ENCODE measurements at places on chromosomes 7 and 10. TPM values are rescaled to one million over a fixed set of nuclear protein-coding genes. Genes with fewer than 3 reads are reported as not detected.

DNA sequence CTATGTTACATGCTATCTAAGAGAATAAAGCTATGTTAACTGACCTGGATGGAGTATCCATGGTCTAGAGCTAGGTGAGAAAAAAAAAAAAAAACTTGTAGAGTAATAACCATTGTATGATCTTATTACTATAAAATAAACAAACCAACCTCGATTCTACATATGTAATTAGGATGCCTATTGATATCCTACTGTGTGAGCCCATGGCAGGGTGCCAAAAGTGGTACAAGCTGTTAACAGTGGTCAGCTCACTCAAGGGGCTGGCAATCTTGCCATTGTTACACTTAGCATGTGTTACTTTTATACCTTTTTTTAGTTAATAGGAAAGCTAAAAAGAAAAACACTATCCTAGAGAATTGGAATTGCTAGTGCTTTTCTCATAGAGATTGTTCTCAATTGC, 13.5 kb upstream of the IL6 start:
- DNase-seq = no peak

DNA sequence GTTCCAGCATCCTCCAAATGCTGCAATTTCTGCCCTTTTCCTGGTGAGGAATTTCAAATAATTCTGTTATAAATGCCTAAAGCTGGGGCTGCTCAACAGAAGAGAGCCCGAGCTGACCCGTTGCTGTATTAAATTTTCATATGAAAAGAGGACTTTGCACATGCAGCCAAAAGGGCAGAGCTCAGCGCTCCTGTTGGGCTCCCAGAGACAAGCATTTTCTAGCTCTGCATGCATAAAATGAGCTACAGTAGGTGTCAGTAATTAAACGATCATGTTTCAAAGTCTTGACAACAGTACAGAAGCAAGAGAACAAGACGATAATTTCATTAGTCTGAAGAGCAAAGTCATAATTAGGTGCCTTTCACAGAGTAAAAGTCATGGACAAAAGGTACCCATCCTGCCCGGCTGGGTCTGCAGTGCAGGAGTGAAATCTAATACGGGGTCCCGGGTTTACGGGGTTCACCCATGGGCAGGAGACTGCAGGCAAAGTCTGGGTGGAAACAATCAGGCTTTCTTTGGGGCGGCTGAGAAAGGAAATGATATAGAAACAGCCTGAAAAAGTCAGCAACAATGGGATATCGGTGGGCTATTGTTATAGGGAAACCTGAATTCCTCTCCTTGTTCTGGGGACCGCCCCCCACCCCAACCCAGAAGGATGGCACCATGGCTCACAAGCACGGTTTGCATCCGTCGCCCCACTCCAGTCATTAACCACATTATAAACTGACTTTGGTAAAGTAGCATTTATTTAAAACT, 66.0 kb downstream of the EBF3 start:
- no peak for DNase-seq

GRCh38 chr10:106504536-106504935, 660.0 kb downstream of the SORCS1 start:
- no peak for DNase-seq

DNA sequence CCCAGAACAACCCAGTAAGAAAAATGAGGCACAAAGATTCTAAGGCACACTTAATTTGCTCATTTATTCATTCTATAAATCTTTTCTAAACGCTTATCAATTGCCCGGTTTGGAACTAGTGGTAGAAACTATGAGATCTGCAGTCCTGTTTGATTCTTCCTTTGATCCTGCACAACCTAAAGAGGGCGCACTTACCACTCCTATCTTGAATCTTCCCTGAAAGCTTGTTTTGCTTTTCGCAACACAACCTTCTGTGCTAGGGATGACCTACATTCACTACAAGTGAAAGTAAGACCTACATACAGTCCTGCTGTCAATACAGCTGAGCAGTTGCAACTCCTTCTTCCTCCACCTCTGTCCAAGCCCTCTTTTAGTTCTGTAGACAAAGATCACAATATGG, 12.6 kb upstream of the ARL4A start:
- DNase-seq = no peak

- no peak for DNase-seq
Measured at GRCh38 chr10:130453721-130454542, 317.7 kb downstream of the GLRX3 start.

GRCh38 chr10:123781956-123782500, 109.6 kb downstream of the CPXM2 start:
- DNase-seq = no peak

- no peak for DNase-seq
Measured at GRCh38 chr7:82677493-82677892, 233.9 kb upstream of the CACNA2D1 start.

- no peak for DNase-seq
Measured at GRCh38 chr10:86970162-86970981, 2.1 kb downstream of the ADIRF start.

- no peak for DNase-seq
Measured at GRCh38 chr7:520503-521161, 986 bp upstream of the PDGFA start.

The FXYD4 gene
- polyA plus RNA-seq = 1.1 TPM

The CALML3 gene
- 0.45 TPM for polyA plus RNA-seq

The GPR15LG gene
- polyA plus RNA-seq = not detected
